ENCODE measurements at places on chromosomes 7 and 10.

GRCh38 chr7:66669088-66669487 is 40.4 kb downstream of the KCTD7 start:
- DNase-seq, result no peak

DNA sequence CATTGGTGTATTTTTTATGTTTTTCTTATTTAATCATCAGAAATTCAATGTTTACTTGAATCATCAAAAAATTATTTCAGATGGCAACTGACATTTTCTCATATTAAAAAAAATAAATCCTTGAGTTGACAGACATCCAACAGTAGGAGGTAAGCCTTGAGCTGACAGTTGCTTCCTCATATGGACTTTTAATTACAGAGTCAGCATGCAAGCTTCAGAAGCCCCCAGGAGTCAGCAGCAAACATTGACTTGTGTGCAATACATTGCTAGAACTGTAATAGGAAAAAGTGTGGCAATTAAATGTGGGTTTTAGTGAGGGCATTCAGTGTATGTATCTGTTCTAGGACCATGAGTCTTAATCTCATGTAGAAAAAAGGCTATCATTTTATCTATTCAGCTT is 62.4 kb upstream of the TAS2R16 start:
- no peak for DNase-seq

DNA sequence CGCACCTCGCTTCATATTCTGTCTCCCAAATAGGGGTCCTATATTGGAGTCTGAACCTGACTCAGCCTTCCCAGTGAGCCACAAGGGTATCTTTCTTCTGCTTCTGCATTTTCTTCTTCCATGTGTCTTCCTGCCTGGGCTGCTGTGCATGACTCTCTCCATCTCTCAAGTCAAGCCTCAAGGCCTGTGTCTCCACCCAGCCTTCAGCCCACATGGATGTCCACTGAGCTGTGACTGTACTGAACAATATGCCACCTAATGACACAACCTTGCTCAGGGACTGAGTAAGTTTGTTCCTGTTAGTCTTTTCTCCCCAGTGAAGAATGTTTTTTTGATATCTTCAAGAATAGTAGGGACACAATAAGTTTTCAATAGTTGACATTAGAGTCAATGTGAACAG is 162.7 kb upstream of the TBX20 start:
- DNase-seq, result no peak

GRCh38 chr7:16417906-16418305 is 3.4 kb downstream of the CRPPA start:
- DNase-seq, result no peak

DNA sequence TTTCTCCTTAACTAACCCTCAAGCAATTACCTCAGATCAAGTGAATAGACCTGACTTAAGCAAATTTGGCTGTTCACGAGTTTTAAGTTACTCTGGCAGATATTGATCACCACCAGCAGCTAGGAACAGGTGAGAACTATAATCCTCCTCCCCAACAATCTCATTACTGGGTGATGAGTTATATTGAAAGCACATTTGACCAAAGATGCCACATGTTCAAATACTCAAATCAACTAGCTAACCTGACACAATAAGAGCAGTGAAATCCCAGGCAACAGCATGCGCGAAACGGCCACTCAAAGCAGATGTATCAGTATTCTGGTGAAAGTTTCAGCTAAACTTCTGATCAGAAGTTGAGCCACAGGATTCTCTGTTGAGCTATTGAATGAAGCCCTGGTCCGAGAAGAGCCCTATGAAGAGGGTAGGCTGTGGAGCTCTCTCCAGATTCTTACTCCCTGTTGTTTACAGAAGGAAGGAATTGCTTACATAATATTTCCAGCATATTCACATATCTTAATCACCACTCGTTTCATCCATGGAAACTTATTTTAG is 52.6 kb downstream of the CAV1 start:
- peak; percentile 9 for DNase-seq

DNA sequence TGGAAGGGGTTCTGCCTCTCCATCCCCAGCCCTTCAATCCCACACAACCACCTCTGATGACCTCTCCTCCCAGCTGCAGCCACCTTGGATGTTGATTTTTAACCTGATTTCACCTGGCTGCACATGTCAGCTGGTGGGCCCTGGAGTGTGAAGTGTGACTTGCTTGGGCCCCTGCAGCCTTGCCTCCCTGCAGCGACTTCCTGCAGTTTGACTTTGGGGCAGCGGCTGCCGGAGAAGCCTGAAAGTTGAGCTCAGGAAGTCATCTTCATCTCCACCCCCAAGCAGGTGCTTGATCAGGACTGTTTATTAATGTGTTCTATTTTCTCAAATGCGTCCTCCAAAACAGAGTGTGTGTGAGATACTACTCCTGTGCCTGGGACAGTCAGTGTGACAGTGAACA is 675.2 kb upstream of the GALNT17 start:
- DNase-seq, result no peak

DNA sequence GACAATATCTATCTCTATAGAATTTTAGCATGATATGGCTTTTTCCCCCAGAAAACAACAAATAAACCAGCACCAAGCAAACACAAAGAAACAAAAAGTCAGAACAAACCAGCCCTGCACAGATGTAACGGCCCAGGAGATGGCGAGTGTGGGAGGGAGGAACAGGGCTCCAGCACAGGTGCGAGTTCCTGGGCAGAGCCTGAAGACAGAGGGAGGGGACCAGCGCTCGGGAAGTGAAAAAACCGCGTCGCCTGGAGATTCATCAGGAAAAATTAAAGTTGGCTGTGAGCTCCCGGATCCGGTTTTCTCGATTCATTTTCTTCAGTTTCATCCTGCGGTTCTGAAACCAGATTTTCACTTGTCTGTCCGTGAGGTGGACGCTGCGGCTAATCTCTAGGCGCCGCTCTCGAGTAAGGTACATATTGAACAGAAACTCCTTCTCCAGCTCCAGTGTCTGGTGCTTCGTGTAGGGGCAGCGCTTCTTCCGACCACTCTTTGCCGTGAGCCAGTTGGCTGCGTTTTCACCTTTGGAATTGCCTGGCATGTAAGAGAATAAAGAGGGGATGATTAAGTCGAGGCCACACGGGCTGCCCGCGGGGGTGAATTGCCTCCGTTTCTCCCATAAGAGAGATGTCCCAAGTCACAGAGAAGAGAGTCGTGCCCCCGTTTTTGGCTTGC is 2.3 kb downstream of the HOXA10 start:
- no peak for DNase-seq

- DNase-seq, result no peak
These were observed 574.5 kb downstream of the ZWINT start for GRCh38 chr10:55786461-55787050.

DNA sequence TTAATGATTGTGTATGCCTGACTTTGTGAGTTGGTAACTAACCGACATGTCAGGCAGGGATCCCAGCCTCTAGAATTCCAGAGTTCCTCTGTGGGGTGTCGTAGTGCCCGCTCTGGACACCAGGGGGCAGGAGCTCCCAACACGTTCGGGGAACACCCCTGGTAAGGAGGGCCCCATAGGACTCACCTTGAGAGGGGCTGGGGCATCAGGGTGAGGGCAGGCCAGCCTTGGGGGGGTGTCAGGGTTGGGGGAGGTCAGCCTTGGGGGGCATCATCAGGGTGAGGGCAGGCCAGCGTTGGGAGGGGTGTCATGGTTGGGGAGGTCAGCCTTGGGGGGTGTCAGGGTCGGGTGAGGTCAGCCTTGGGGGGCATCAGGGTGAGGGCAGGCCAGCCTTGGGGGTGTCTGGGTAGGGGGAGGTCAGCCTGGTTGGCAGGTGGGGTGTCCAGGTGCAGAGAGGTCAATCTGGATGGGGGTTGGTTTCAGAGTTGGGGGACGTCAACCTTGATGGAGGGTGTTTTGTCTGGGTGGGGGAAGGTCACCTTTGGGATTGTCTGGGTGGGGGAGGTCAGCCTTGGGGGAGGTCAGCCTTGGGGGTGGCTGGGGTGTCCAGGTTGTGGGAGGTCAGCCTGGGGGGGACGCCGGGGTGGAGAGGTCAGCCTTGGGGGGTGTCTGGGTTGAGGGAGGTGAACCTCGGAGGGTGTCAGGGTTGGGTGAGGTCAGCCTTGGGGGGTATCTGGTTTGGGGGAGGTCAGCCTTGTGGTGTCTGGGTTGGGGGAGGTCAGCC is 45.6 kb upstream of the SUN1 start:
- peak; percentile 21 for DNase-seq

DNA sequence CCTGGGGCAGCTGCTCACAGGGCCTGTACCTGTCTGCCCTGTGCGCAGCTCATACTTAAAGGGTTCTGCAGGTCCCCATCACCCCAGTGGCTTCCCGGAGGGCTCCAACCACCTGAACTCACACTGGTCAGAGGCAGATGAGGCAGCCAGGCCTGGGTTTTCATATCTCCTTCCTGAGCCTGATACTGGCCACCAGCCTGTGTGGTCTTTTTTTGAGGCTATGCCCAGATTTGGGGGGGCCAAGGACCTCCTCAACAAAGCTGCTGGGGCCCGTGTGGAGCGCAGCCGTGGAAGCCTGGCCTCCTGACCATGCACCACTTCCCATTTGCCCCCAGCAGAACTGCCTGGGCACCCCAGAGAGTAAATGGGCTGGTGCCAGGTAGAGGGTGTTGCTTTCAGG is 25.7 kb downstream of the PNLIPRP2 start:
- no peak for DNase-seq

DNA sequence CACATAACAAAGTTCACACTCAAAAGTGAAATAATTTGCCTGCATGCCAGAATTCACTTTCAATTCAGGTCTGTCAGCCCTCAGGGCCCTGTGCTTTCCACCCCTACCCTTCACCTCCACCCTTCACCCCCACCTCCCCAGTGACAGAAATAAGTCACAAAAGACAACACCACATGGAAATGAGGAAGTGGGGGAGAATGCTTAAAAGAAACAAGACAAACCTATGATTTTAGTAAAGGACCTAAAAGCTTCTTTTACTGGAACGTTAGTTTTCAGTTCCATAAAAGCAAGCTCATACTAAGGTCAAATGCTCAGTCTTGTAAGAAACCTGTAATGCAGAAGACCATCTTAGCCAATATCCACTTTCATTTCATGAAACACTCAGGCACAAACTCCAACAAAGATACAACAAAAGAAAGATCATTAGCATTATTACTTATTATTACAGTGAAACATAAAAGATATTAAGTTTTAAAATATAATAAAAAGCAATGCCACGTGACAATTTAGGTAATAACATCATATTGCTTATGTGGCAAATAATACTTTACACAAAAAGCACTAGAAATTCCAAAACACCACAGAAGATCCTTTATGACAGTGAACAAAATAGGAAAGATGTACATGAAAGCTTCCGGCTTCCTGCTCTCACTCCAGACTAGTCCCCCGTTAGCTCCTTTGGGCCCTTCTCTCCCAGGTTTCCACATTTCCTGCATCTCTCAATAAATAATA is 112.1 kb downstream of the LMBR1 start:
- DNase-seq, result peak; percentile 46

- peak; percentile 74 for DNase-seq
These were observed 26.4 kb upstream of the KLF6 start for GRCh38 chr10:3811291-3811870.

- no peak for DNase-seq
These were observed 15.8 kb downstream of the VENTX start for GRCh38 chr10:133253361-133253955.

GRCh38 chr7:101124376-101125056 is 2.4 kb upstream of the SERPINE1 start:
- DNase-seq, result peak; percentile 23

DNA sequence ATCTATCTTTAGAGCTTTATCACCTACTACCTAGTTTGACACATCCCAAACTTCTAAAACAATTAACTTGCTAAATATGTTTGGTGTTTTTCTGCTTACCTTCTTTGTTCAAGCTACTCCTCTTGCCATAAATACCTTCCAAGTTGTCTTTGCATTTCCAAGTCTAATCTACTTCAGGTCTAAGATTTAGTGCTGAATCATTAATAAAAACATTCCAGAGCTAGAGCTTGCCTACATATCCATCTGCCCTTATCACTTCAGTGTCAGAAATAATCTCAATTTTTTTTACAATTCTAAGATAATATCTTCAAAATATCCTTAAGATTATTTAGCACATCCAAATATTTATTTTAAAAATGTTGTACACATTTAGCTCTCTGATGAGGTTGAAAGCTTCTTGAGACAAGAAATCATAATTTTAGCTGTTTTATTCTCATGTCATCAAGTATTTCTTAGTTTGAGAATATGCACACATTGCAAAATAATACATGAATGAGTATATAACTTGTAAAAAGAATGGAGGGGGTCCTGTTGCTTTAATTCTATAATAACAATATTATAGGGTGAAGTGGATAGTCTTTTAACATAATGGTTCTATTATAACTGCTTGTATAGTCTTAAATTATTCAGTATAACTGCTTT is 466.3 kb downstream of the SEMA3D start:
- no peak for DNase-seq

GRCh38 chr7:121515630-121516401 is 119.7 kb upstream of the FAM3C start:
- no peak for DNase-seq

- DNase-seq, result no peak
These were observed 40.2 kb upstream of the PAX2 start for GRCh38 chr10:100705139-100705538.

DNA sequence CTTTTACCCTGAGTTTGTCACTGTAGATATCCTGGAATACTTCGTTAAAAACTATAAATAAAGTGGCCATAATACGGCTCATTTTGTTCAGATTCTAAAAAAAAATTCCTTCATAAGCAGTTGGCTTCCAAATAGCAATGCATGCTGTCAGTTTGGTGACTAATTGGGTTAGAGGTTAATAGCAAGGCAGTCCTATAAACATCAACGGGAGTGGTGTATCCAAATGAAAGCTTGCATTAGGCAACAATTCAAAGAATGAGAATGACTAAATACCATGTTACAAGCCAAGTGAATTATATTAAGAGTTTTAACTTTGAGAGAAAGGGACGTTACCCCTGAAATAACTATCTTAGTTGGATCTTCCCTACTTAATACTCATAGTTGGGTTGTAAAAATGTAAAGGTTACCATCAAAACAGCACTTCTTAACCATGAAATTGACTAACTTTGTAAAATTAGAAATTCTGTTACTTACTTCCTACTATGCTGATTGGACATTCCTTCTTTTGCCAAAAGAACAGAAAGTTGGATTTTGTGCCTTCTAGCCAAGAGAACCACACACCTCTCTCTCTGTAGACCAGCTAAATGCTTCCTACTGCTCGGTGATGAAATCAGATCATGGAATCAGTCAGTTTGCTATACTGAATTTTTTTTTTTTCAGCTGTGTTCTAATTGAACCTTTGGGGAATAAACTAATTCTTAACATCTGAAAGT is 98.0 kb downstream of the KAT6B start:
- DNase-seq, result no peak

DNA sequence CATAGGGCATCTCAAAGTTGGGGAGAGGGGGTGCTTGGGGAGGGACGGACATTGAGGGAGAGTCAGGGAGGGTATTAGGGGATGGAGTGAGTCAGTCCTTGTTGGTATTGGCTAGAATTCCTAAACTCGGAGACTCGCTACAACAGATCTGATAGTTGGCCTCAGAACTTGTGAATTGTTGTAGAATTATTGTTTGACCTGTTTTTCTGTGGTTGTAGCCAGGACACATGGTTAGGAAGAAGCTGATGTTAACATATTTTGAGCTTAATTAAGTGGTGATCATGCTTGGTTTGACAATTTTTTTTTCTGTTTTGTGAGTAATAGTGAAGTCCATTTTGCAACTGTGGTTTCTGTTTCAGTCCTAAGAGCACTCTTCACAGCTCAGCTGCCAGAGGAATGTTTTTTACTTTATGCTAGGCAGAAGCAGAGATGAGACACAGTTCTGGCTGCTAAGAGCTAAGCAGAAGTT is 1190.3 kb upstream of the C7orf33 start:
- no peak for DNase-seq

All from T-helper 2 cell treated with Interferon-gamma antibody and Interleukin-4, amounts not matched to agents 5 μg/mL and 100 μg/mL, for 36 hours (primary cell).